ENCODE measurements at places on chromosomes 5 and 9. TPM values are rescaled to one million over a fixed set of nuclear protein-coding genes. Genes with fewer than 3 reads are reported as not detected.

DNA sequence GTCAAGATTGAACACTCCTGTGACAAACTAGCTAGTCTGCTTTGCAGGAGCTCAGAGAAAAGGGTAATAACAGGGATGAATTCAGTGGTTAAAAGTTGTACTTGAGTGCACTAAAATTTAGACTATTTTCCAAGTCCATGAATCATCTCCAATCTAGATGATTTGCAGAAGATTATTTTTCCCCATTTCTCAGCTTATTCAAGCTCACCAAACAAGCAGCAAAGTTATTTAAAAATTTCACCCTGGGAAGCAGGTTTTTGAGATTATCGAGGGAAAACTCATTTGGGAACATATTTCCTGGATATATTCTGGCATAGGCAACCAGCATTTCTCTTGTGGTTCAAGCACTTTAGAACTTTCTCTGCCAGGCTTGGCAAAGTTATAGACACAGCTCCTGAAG, 311.4 kb downstream of the TLE1 start:
- no peak for DNase-seq

DNA sequence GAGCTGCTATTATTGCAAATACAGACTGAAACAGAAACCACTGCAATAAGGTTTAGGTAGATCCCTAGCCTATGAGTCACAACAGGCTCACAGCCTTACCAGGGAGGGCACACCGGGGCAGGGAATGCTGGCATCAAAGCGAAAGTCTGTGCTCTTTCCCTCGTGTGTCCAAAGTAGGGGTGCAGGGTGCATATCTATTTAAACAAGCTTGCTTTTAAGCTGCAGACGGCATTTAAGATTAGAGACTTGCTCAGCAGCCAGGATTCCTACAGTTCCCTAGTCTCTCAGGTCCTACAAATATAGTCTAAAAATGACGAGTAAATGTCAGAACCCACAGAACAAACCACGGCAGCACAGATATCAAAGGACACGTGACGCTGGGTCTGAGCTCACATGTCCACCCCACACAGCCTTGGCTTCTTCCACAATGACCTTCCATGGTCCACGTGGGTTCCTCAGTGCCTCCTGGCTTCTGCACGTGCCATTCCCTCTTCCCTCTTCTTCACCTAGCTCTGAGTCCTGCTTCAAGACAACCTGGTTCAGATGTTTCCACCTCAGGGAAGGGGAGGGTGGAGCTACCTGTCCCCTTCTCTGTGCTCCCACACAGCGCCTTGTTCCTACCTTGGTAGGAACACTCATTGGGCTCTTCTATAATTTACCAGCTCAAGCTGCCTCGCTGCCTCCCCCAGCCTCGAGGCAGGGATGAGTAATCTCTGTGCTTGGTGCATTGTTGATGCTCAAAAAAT, 193.2 kb downstream of the MAPKAP1 start:
- no peak for DNase-seq

DNA sequence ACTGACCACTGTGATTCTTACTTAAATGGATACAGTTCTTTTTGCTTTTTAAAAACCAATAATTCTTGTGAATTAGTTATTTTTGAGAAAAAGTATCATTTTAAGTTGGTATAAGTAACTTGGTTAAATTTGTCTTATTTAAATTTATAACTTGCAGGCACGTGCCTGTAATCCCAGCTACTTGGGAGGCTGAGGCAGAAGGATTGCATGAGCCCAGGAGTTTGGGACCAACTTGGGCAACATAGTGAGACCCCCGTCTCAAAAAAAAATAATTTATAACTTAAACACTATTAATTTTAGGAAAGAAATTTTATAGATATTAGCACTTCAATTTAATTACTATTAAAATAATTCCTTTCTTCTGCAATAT, 5.0 kb downstream of the CPEB4 start:
- DNase-seq, result no peak

GRCh38 chr5:20610681-20611080, 622.7 kb upstream of the CDH18 start:
- no peak for DNase-seq

Gene IFNA13
- 0.66 TPM for total RNA-seq

Data from mesothelial cell of epicardium (in vitro differentiated cells).